Choroid plexus epithelial cell (primary cell): ENCODE measurements at places on chromosomes 5 and 9.

GRCh38 chr5:145792840-145793239 lies 42.3 kb downstream of the PRELID2 start:
- DNase-seq = no peak

DNA sequence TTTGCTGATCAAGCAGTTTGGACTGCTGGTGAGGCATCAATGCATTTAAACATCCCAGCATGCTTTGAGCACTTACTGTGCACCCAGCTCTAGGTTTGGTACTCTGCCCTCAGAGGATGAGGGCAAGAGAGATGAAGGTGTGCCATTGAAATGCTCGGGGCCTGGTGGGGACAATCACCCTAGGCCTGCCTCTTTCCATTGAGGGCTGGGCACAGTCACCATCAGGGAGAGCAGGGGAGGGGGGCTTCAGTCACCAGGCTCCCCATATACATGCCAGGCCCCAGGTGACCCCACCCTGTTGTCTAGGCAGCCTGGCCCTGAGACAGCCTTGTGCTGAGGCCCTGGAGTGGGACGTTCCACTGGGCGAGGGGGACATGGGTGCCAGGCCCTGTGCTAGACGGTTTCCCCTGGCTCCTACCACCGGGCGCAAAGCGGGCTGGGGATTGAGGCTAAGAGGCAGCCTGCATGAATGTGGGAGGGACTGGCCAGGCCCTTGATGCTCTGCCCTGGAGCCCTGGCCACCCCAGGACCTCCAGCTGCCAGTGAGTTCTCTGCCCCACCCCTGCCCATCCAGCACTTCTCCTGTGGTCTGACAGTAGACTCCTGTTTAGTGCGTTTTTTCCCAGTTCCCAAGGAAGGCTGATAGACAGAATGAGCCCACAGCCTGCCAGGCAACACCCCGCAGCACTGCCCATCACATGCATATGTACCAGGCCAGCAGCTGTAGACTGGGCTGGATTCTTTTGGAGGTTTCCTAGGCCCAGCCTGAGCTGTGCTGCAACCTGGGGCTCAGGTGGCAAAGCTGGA lies 18.9 kb downstream of the TCF7 start:
- DNase-seq = no peak

- DNase-seq = peak; percentile 99
Measured at GRCh38 chr9:130780865-130781504, 54.1 kb upstream of the ABL1 start.

DNA sequence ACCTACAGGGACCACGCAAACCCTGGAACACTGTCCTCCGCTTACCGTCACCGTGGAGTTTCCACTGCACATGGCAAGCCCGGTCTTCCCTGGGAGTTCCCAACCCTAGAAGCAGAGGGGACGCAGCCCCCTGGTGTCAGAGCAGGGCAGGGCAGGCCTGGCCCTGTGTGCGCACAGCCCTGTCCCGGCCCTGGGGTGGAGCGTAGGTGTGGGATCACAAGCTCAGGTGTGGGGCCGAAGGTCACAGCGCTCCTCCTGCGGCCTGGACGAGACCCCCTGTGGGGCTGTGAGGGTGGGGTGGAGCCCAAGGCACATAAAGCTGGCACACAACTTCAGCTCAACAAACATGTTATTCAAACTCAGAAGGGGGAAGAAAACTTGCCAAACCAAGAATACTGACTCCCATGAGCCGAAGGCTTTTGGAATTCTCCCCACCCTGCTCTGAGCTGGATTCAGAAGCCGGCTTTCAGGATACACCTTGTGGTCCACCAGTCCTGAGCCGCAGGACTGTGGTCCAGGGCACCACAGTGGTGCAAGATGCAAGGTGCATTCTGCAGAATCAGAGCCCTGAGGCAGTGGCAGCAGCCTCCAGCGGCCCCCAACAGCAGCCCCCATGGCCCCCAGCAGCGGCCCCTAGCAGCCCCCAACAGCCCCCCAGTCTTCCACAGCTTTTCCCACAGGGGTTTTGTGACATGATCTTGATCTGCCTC lies 11.8 kb upstream of the EXOC3 start:
- peak; percentile 43 for DNase-seq

GRCh38 chr5:7762267-7762666 lies 88.7 kb downstream of the CFAP90 start:
- DNase-seq = no peak

DNA sequence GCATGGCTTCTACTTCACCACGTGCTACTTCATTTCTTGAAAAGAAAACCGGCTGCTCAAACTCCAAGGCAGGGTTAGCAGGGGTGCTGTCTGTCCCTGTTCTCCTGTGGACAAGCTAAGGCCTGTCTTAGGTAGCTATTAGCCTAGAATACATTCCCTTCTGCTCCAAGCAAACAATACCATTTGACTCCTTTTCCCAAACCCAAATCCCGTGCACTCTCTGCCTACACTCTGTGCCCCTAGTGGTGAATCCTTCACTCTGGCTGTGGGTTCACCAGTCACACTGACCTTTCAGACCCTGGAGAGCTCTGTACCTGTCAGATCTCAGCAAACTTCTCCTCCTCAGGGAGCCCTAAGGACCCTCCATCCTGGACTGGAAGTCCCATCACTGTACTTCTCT lies 211.6 kb downstream of the SLIT3 start:
- DNase-seq = no peak

GRCh38 chr5:165920655-165921054 lies 2370.8 kb upstream of the WWC1 start:
- DNase-seq = no peak

DNA sequence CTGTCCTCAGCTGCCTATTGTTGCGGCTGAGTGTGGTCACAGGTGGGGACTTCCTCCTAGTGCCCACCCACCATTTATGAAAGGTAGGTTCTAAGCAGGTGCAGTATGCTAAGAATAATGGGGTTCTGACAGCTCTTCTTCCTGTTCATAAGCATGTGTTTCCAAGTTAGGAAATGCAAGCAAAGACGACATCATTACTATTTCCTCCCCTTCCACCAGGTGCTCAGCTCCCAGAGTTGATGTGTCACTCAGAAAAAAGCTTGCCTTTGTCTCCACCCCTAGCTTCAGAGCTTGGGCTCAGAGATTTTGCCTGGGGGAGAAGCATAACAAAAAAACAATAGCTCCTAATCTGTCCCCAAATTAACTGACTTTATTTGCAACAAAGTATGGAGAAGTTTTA lies 1076.7 kb downstream of the NR2F1-AS1 start:
- no peak for DNase-seq

DNA sequence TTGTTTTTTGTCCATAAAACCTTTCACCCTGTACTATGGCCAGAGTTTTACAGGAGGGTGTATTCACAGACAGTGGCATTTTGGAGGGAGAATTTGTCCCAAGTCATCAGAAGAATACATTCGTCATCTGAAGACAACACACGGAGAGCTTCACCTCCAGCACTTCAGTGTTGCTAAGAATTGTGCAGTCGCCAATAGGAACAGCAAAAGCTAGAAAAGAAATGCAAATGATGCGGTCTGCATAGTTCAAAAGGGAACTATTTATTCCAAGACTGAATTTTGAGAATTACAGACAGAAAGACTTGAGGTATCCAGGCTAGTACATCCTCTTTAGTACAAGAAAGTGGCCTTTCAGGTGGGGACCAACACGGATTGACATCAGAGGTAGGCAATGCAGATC lies 399.2 kb upstream of the KIF2A start:
- DNase-seq = no peak

DNA sequence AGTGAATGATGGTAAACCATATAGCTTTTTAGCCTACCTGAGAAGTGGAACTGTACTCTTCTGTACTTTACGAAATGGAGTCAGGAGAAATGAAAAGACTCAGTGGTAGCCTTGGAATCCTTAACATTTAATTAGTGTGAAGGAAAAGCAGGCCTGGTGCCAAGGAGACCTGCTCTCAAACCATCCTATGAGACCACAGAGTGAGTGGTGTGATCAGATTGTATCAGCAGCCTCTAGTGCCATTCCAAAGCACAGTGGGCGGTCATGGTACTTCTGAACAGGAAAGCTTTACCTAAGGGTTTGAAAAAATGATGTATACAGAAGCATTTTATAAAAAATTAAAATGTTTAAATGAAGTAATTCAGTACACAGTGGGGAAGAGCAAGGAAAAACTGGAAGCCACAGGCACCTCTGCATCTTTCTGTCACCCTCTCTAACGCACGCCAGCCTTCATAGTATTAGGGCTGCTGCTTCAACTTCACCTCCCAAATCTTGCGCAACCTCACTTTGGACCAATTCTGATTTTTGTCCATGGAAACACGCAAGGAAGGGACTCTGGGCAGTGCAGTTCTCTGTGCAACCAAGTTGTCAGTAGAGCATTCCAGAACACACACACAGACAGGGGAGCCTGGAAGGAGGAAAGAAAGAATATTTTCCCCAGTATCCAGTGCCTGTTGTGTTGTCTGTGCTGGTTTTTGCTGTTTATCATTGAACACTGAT lies 203.7 kb downstream of the SH3GL2 start:
- DNase-seq = no peak

- peak; percentile 58 for DNase-seq
Measured at GRCh38 chr5:113293975-113294310, 140.8 kb downstream of the TSSK1B start.

GRCh38 chr9:19411316-19411715 lies 2.5 kb downstream of the ACER2 start:
- DNase-seq = peak; percentile 84

DNA sequence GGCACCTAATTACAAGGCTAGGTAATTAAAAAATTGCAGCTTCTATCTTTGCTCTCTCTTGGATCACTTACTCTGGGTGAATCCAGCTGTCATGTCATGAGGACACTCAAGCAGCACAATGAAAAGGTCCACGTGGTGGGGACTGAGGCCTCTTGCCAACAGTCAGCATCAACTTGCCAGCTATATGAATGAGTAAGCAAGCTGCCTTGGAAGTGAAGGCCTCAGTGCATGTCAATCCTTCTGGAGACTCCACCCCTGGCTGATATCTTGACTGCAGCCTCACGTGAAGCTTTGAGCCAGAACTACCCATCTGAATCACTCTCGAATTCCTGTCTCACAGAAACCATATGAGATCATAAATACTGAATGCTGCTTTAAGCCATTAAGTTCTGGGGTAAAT lies 140.5 kb downstream of the SNX18 start:
- DNase-seq = peak; percentile 96

DNA sequence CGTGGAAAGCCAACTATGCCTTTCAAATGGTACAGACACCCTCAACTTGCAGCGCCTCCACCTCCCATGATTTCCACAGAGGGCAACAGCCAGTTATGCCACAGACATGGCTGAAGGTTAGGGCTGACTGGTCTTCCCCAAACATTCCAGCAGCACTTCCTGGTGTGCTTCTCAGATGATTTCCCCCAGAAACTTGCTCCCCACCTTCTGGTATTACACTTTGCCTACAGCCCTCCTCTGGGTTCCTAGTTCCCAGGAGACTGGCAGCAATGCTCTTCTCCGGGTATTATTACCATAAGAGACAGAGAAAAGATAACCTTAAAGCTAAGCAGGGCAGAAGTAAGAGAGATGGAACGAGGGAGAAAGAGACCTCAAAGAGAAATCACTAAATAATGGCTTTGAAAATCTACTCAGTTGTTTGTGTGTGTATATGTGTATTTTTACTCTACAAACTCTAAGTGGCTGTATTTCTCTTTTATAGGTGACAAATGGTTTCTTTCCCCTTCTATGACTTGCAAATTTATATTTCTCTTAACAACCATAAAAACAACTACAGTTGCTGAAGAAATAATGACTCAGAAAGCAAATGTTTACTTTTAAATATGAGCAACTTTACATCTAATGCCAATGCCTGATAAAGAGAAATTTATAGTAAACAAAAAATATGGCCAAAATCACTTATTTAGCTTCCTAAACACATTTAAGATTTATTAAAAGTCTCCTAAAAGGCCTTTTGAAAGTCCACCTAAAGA lies 133.8 kb downstream of the PDE4D start:
- peak; percentile 68 for DNase-seq

DNA sequence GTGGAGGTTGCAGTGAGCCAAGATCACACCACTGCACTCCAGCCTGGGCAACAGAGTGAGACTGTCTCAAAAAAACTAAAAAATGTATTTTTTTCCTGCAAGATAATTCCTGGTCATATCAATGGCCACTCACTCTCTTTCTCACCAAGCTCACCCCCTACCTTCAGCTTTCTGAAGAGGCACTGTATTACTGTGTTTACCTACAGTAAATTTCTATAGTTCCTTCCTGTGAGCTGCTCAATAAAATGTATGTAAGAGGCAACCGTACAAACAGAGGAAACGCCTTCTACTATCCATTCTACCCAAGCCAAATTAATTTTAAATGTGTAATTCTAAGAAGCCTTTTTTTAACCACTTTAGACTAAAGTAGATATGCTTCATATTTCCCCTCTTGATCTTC lies 929.3 kb upstream of the DMAC1 start:
- no peak for DNase-seq

GRCh38 chr5:135604056-135604455 lies 25.3 kb upstream of the CXCL14 start:
- DNase-seq = no peak

- no peak for DNase-seq
Measured at GRCh38 chr5:167820101-167820990, 471.1 kb upstream of the WWC1 start.

DNA sequence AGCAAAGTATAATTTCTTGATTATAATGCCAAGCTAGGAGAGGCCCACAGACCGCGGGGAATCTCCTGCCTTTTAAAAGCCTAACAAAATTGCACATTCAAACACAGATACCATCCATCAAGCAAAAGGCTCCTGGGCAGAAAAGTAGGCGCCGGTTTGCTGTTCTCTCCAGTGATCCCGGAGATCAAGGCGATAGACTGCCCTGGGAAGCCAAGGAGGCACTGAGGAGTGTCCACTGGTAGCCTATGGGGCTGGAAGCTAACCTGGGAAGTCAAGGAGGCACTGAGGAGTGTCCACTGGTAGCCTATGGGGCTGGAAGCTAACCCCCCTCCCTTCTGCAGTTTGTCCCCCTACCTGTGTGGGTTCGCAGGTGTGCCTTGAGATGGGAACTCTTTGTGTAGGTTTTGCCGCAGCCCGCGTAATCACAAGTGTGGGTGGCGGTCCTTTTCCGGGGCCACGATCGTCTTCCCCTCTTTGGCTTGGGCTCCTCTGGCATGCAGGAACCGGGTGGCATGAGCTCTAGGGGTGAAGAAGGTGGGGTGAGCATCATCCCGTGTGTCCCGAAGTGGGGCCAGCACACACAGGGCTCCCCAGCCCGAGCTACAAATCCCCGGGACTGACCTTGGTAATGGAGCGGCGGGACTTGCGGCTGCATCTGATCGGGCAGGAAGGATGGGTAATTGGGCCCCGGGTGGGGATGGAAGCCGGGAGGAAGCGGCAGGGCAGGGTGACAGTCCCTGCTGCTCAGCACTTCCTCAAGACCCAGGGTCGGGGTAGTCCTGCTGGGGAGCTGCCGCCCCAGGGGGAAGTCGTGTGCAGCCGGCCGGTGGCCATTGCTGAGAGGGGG lies 2.7 kb downstream of the KLF4 start:
- DNase-seq = no peak

GRCh38 chr9:126722922-126723806 lies 81.7 kb upstream of the ZBTB43 start:
- peak; percentile 48 for DNase-seq

DNA sequence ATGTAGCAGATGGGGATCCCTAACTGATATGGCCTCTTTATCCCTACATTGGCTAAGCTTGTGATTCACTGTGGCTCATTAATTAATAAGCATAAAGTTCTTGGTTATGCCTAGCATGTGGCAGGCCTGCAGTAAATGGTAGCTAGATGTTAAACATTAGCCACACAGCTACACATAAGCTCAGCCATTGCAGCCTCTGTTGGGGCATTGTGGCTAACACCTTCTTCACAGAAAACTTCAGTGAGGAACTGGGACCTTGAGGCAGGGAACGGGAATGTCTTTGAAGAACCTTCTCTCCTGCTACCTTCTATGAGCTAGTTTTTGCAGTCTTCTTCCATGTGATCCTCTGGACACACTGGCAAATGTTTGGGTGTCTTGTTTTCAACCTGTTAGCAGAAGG lies 338.2 kb downstream of the NTRK2 start:
- DNase-seq = no peak
